ENCODE measurements at places on chromosomes 13 and 19.

DNA sequence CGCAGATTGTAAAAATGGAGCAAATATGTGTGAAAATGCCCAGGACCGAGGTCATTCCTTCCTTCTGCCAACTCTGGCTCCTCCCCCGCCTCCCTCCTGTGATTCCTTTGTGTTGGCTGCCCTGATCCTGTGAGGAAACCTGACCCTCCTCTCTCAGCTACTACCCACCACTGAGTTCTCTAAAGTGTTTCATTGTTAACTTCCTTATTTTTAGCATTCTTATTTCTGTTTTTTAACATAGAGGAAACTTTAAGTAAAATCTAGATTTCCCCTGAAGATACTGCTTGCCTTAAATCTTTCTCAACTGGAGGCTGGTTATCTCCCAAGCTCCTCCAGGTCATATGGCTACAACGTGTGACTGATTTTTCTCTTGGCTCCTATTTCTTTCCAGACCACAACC is 21.7 kb upstream of the FBXL3 start:
- DNase-seq, result no peak

DNA sequence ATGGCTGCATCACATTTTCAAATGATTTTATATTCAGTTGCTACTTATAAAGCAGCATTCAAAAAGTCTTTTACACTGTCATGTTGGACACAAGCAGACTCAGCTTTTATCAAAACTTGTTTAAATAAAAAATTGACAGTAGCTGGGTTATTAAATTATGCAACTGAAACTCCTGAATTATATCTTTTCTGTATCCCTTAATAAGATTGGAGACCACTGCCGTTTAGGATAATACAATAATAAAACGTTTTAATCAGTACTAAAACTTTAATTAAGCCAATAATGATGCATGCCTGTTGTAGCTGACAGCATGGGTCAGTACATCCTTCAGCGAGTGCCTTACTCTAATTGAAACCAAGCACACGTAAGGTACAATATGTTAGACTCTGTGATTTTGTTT is 78.0 kb downstream of the DPY19L3 start:
- DNase-seq, result no peak

GRCh38 chr19:5968431-5969373 is 9.2 kb downstream of the RANBP3 start:
- no peak for DNase-seq

GRCh38 chr13:90103099-90103784 is 1244.2 kb upstream of the MIR17HG start:
- no peak for DNase-seq

- DNase-seq, result no peak
Measured at GRCh38 chr13:99961636-99962035, 9.9 kb downstream of the ZIC5 start.

DNA sequence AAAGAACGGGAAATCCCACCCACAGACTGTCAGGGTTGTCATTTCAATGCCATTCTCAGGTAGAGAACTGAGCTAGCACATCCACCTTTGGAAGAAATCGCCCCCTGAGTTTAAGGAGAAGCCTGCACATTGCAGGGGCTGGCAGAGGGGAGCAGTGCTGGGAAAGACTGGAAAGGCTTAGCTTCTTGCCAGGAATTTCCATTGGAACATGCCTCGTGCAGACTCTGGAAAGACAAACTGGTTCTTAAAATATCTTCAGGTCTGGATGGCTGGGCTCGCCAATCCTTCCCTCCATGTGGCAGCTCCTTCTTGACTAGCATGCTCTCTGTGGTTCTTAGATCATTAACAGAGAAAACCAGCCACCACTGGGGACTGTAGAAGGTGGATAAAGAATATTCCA is 414.1 kb downstream of the TSHZ3 start:
- DNase-seq, result no peak
